ENCODE measurements at places on chromosomes 2 and 18.

- DNase-seq, result no peak
Observed at GRCh38 chr2:64607381-64608304, 46.1 kb downstream of the SERTAD2 start.

- DNase-seq, result no peak
Observed at GRCh38 chr2:61962095-61962984, 56.9 kb downstream of the COMMD1 start.

GRCh38 chr2:105714141-105714540 is 30.6 kb upstream of the NCK2 start:
- no peak for DNase-seq

GRCh38 chr18:78796693-78797455 is 182.7 kb upstream of the SALL3 start:
- no peak for DNase-seq

- no peak for DNase-seq
Observed at GRCh38 chr18:54358495-54359040, 862 bp downstream of the C18orf54 start.

DNA sequence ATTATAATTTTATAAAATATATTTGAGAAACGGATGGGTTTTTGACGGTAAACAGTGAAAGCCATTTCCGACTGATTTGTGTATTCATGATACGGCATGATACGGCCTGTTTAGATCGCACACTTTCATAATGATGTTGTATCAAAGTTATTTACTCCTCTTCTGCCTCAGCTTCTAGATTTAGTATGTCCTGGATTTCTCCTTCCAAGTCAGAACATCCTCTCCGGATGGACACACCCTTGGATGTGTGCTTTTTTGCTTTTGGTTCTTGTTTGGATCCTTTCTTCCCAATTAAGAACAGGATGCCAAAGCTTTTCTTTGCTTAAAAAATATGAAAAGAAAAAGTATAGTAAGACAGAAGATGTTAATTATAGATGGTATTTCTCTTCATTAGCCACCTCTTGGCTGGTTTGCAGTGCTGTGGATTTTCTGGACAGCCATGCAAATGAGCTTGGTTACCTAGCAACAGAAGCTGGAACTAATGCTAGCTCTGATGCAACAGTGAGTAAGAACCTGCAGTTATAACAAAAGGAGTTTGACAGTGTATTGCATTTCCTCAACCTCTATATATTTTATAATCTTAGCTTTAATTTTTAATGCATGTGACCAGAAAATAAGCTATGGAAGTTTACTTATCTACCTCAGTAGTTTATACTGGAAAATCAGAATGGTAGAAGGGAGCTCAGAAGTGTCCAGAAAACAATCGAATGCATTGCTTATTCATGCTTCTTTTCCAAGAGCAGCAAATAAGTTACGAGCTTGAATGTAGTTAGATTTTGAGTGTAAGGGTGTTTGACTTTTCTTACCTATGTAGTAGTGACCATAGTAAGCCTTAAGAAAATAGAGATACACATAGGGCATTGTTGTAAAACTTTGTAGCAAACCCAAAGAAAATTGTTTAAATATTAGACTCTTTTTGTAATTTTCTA is 27.9 kb downstream of the RMND5A start:
- DNase-seq, result no peak

DNA sequence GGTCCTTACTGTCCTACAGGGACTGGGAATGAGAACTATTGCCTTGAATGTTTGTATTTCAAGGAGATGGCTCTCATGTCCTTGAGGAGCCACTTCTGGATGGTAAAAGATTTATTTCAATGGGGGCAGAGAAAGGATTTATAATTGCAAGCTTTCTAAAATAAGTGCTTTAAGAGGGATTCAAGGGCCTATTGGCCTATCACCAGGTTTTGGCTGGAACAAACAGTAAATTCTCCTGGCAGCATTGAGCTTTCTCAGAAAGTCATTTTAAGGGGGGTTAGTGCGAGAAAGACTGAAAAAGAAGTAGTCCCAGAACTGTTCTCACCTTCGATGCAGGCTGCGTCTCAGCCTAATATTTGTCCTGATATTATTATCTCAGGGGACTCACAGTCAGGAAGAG is 29.8 kb downstream of the DPP10 start:
- DNase-seq, result no peak

GRCh38 chr2:33484042-33484621 is 7.7 kb downstream of the RASGRP3 start:
- no peak for DNase-seq

DNA sequence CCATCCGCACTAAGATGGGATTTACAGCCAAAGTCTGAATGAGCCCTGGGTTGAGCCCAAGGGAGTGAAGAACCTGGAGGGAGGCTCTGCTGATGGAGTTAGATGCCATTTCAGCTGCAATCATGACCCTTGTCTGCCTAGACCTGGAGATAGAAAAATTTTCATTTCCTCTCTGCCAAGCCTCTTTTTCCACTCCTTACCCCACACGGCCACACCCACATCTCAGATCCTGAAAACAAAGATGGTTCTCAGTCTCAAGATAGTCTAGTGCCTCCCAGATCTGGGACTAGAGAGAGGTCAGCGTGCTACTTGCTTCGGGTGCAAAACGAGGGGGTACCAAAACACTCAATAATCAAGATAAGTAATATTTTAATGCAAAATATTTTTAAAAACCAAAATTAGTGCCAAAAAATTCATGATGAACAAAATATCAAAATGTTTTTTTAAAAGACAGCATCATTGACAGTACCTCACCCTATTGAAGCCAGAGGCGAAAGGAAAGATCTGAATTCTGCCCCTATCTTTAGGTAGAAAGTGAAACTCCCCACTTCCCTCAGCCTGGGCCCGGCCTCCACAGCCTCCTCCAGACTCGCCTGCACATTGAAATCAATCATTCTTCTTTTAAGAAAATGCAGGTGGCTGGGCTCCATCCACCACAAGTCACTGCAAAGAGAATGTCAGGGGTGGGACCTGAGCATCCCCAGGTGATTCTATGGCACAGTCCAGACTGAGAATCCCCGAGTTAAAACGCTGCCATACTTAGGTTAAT is 57.8 kb upstream of the GPR45 start:
- no peak for DNase-seq

DNA sequence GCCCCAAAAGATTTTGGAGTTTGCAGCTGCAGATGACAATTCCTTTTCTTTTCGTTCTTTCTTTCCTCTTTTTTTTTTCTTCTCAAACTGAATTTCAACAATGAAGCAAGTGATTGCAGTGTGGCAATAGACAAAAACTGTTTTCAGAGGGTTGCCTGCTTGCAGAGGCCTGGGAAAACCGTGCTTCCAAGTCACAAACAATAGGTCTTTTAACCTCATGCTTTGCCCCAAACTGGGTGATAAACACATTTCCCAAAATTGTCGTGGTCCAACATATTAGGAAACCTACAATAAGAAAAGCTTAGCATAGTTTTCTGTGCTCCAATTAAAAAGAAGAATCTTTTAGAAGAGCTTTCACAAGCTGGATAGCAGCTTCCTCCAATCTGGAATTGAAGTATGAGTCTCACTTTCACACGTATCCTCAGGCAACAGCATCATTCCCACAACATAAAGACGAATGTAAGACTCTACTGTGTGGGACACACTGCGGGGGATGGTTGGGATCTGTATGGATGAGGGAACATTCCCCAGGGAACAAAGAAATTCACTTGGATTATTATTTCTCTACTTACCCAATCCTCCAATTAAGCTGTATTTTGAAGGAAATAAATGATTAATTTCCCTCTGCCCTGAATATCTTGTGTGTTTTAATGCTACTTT is 656.1 kb downstream of the RNF144A start:
- DNase-seq, result no peak
